ENCODE measurements at places on chromosomes 11 and 22.

DNA sequence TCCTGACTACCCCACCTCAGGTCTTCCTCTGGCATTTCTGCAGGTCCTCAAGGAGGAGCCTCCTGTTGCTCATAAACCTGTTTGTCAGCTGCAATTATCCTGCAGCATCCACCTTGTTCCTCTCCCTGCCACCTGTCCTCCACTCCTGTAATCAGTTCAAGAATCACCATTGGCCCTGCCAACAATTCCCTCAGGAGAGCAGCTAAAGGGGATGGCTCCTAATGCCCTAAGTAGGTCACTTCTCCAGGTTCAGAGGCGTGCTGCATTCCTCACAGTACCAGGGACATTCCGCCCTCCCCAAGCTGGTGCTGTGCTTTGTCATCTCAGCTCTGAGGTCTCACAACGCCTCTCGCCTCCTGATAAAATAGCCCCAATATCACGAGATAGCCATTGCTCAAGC, 2.1 kb downstream of the CLDN25 start:
- H3K27me3 ChIP-seq = peaks cover 10% of the 10 kb centered on the region
- H3K27ac ChIP-seq = no peak overlapping the region
- H3K4me1 ChIP-seq = no peaks in the 10 kb centered on the region
- H3K4me3 ChIP-seq = no peak overlapping the region
- H3K36me3 ChIP-seq = no peaks in the 10 kb centered on the region
- DNase-seq = no peak

- no peaks in the 10 kb centered on the region for H3K27me3 ChIP-seq
- H3K27ac ChIP-seq = no peak overlapping the region
- no peaks in the 10 kb centered on the region for H3K4me1 ChIP-seq
- no peak overlapping the region for H3K4me3 ChIP-seq
These were observed 688.9 kb upstream of the RAG2 start for GRCh38 chr11:37286890-37287289.

DNA sequence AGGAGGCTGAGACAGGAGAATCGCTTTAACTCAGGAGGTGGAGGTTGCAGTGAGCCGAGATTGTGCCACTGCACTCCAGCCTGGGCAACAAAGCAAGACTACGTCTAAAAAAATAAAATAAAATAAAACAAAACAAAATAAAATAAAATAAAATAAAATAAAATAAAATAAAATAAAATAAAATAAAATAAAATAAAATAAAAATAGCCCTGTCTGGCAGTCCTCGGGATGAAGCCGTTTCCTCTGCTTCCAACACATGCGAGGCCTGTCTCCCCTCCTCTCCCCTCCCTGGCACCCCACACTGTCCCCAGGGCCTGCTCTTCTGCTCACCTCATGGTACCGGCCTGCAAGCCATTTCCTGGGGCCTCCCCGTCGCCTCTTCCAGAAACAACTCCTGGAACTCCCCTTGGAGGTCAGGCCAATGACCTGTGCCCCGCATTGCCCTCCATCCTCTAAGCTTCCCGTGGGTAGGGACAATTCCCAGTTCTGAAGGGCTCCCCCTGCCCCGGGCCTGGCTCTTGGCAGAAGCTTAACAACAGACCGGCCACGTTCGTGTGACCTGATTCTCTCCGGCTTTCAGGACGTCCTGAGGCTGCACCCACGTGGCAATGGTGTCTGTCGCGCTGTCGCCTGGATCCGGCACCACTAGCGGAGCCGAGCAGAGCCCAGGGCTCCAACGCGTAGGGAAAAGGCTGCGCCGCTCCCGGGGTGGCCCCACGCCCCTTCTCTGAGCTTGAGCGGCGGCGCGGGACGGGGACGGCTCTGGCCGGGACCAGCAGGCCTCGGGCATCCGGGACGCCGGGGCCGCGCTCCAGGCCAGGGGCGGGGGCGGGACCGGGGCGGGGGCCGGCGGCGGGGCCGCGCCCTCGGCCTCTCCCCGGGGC, 456 bp upstream of the PARVB start:
- no peak for DNase-seq
- peaks cover 29% of the 10 kb centered on the region for H3K4me1 ChIP-seq
- H3K27me3 ChIP-seq = peaks cover 17% of the 10 kb centered on the region
- H3K27ac ChIP-seq = no peak overlapping the region

DNA sequence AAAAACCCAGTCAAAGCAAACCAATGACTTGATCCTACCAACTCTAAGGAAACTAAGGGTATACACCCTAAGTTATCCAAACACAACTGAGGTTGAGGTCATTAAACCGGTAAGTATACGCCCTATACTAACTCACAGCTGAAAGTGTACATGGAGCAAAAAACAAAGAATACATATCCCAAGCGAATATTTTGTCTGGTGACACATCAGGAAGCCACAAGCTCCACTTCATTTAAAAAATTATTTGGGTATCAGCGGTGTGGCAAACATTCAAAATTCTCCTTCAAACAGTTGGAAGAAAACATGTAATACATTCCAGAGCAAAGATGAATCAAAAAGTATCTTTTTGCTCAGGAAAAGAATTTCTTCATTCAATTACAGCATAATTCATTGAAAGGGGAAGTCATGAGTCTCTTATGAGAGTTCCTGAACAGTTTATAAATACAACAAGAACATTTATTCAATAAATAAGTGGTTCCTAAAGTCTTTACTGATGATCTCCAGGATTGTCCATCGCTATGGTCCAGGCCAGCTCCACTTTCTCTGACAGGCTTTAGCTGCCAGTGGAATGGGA, 4.5 kb upstream of the JAML start:
- H3K4me3 ChIP-seq = no peak overlapping the region
- H3K36me3 ChIP-seq = peaks cover 15% of the 10 kb centered on the region
- H3K27ac ChIP-seq = no peak overlapping the region
- peaks cover 23% of the 10 kb centered on the region for H3K4me1 ChIP-seq
- H3K27me3 ChIP-seq = no peaks in the 10 kb centered on the region

- DNase-seq = no peak
- H3K4me1 ChIP-seq = no peaks in the 10 kb centered on the region
- H3K27me3 ChIP-seq = peaks cover 7% of the 10 kb centered on the region
- no peak overlapping the region for H3K4me3 ChIP-seq
- no peak overlapping the region for H3K27ac ChIP-seq
These were observed 34.4 kb upstream of the HEPHL1 start for GRCh38 chr11:93986716-93987115.

- H3K4me3 ChIP-seq = no peak overlapping the region
- peaks cover 33% of the 10 kb centered on the region for H3K27me3 ChIP-seq
- no peak overlapping the region for H3K27ac ChIP-seq
- peaks cover 3% of the 10 kb centered on the region for H3K4me1 ChIP-seq
These were observed 251.9 kb downstream of the ST3GAL4 start for GRCh38 chr11:126607374-126607773.

DNA sequence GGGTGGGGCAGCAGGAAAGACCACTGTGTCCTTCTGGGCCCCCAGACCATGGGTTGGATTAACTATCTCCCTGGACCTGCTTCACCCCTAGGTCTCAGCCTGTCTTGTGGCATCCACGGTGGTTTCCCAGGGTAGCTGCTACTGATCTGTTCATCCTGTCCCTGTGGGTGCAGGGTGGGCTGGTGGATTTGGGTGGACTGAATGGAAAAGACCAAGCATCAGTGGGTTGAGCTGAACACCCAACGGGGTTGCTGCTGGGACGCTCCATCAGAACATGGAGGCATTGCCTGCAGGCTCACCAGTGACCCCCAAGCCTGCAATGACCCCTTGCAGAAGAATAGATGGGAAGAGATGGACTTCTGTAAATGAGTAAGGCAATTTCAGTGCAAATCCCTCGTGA, 812.1 kb downstream of the TBC1D22A start:
- H3K4me1 ChIP-seq = no peaks in the 10 kb centered on the region
- DNase-seq = no peak
- no peaks in the 10 kb centered on the region for H3K36me3 ChIP-seq
- H3K27me3 ChIP-seq = peaks cover 6% of the 10 kb centered on the region
- no peak overlapping the region for H3K27ac ChIP-seq
- no peak overlapping the region for H3K4me3 ChIP-seq

GRCh38 chr11:4560467-4560866, 15.5 kb downstream of the OR52M1 start:
- DNase-seq = no peak
- peaks cover 14% of the 10 kb centered on the region for H3K27me3 ChIP-seq
- no peak overlapping the region for H3K27ac ChIP-seq
- no peak overlapping the region for H3K4me3 ChIP-seq

GRCh38 chr11:98434296-98434695, 586.5 kb upstream of the CNTN5 start:
- no peak overlapping the region for H3K27ac ChIP-seq
- H3K36me3 ChIP-seq = peaks cover 18% of the 10 kb centered on the region
- H3K4me1 ChIP-seq = no peaks in the 10 kb centered on the region
- DNase-seq = no peak

DNA sequence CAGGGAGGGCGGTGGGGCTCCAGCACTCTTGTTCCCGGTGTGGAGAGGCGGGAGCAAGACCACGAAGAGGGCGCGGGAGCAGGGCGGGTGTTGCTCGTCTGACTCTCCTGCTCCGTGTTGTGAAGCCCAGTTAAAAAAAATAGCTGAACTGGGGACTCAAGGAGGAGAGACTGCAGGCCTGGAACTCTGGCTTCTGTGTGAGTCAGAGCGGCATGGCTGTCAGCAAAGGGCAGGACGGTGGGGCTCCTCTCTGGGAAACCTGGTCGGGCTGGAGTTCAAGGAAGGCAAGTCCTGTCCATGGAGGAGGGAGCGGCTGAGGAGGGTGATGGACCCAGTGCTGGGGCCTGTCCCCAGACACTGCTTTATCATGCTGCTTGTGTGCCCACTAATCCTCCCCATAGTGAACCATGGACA, 152.3 kb downstream of the FEZ1 start:
- no peaks in the 10 kb centered on the region for H3K4me1 ChIP-seq
- H3K36me3 ChIP-seq = no peaks in the 10 kb centered on the region
- H3K4me3 ChIP-seq = no peak overlapping the region
- H3K27ac ChIP-seq = no peak overlapping the region

GRCh38 chr11:110089617-110090282, 3.4 kb upstream of the ZC3H12C start:
- DNase-seq = no peak
- H3K36me3 ChIP-seq = no peaks in the 10 kb centered on the region
- H3K27ac ChIP-seq = no peak overlapping the region
- H3K4me1 ChIP-seq = peaks cover 10% of the 10 kb centered on the region

DNA sequence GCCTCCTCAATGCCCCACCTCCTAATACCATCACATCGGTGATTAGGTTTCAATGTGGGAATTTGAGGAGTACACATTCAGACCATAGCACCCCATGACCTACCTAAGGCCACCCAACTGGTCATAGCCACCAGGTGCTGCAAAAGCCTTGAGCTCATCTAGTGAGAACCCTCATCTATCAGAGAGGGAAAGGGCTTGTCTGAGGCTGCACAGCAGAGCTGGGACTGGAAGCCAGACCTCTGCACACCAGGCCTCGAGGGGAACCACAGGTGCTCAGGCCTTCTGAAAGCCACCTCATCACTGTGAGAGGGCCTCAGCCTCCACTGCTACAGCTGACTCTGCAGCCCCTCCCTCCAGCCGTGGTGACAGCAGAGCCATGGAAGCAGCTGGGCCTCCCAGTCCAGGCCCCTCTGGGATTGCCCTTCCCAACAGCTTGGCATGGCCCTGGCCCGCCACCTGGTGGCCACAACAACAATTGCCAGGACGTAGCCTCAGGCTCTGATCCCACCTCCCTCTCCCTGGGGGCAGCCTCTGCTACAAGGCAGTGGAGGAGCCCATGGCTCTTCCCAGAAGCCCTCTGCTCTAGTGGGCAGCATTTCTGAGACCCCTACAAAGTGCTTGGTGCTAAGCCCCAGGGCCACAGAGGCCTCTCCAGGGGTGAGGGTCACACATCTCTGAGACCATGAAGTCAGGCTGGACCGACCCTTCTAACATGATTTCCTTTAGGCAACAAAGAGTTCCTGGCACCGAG, 41.0 kb upstream of the PRDM11 start:
- H3K36me3 ChIP-seq = no peaks in the 10 kb centered on the region
- H3K4me1 ChIP-seq = peaks cover 29% of the 10 kb centered on the region
- no peak overlapping the region for H3K4me3 ChIP-seq

- DNase-seq = no peak
- H3K27me3 ChIP-seq = peaks cover 2% of the 10 kb centered on the region
- no peaks in the 10 kb centered on the region for H3K36me3 ChIP-seq
These were observed 106.4 kb downstream of the CTNND1 start for GRCh38 chr11:57867966-57868365.

- peaks cover 4% of the 10 kb centered on the region for H3K4me1 ChIP-seq
- DNase-seq = no peak
- no peak overlapping the region for H3K27ac ChIP-seq
- H3K27me3 ChIP-seq = peaks cover 7% of the 10 kb centered on the region
- no peaks in the 10 kb centered on the region for H3K36me3 ChIP-seq
These were observed 26.0 kb downstream of the SLC22A6 start for GRCh38 chr11:62958547-62959421.

GRCh38 chr11:115928811-115929210, 424.6 kb upstream of the CADM1 start:
- no peak overlapping the region for H3K4me3 ChIP-seq
- H3K27ac ChIP-seq = no peak overlapping the region
- no peaks in the 10 kb centered on the region for H3K36me3 ChIP-seq
- DNase-seq = no peak
- peaks cover 4% of the 10 kb centered on the region for H3K27me3 ChIP-seq
- H3K4me1 ChIP-seq = peaks cover 2% of the 10 kb centered on the region

GRCh38 chr11:35021589-35021988, 105.2 kb downstream of the PDHX start:
- no peaks in the 10 kb centered on the region for H3K27me3 ChIP-seq
- H3K4me1 ChIP-seq = peaks cover 8% of the 10 kb centered on the region
- no peak overlapping the region for H3K27ac ChIP-seq
- no peak overlapping the region for H3K4me3 ChIP-seq
- H3K36me3 ChIP-seq = no peaks in the 10 kb centered on the region
- no peak for DNase-seq

DNA sequence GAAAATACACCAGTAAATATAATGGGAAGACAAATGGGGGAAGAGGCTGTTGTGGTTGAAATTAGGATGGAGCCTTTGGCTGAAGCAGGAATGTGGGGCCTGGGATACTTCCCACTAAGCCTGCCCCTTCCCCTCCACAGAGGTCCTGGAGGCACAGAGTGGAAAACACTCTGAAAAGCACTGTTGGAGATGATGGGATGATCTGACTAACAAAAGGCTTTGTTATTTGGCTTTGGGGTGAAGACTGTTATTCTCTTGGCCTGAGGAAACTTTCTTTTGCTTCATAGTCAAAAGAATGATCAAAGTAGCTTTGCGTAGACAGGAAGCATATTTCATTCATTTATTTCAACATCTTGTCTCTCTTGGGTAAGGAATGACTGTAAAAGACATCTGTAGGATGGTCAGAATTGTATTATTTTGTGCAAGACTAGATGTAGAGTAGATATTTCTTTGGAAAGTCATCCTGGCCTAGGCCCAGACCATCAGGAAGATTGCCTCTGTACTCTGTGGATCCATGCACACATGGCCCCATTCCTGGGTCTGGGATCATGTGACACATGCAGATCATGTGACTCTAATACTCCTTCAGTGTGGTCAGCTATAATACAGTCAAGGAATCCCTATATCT, 111.4 kb downstream of the SPON1 start:
- H3K27me3 ChIP-seq = no peaks in the 10 kb centered on the region
- no peak for DNase-seq
- H3K36me3 ChIP-seq = no peaks in the 10 kb centered on the region
- H3K4me1 ChIP-seq = peaks cover 51% of the 10 kb centered on the region

Measured in naive thymus-derived CD8-positive, alpha-beta T cell (primary cell).